ENCODE measurements at places on chromosomes 2 and 18. TPM values are rescaled to one million over a fixed set of nuclear protein-coding genes. Genes with fewer than 3 reads are reported as not detected.

DNA sequence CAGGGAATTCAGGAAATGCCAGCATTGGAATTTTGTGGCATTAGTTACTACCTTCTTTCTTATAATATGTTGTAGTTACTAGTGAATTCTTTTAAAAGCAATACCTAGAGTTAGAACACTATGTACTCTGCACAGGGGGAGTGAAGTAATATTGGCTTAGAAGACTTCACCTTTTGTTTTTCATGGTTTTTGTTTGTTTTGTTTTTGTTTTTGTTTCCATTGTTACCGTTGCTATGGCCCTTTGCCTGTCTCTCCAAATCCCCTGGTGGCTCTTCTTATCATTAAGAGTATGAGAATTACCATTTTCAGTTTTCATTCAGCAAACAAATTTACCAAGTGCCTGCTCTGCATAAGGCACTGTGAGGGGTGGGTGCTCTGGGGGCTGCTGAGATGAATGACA, 160.1 kb downstream of the HAUS1 start:
- peak; percentile 2 for DNase-seq

Gene IL36G
- not detected for polyA plus RNA-seq

DNA sequence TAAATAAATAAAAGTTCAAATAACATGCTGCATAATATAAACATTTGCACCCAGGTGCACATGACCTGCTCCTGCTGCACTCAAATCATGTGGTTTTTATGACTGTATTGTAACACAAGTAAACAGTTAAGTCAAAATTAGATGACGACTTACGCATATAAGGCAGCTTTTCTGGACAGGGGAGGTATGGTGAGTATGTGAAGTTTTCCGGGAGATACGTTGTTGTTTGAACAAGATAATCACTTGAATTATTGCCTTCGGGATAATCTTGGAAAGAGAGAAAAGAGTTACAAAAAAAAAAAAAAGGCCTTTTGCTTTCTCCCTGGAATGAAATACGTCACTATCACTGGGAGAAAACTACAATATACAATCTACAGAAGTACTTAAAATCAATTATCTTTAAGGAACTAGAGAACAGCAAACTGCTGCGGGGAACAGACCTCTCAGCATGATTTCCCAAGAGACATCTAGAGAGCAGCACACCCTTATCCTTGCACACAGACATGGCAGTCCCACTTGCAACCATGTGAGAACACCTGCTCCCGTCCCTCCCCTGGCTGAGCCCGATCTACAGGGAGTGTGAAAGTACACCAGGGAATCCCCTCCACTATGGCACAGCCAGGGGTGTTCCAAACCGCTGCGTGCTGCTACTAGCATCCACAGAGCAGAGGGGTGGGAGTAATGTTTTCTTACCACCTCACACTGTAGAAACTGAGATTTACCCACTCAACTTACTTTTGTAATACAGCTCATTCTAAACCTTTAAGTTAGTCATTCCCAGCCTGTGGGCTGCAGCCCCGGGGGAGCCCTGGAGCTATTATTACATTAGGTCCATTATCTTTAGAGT, 26.3 kb downstream of the B4GALT6 start:
- DNase-seq: no peak

- DNase-seq: no peak
These were observed 105.5 kb downstream of the COPS8 start for GRCh38 chr2:237190966-237191713.

Gene SH3BP4
- polyA plus RNA-seq: 22.6 TPM

DNA sequence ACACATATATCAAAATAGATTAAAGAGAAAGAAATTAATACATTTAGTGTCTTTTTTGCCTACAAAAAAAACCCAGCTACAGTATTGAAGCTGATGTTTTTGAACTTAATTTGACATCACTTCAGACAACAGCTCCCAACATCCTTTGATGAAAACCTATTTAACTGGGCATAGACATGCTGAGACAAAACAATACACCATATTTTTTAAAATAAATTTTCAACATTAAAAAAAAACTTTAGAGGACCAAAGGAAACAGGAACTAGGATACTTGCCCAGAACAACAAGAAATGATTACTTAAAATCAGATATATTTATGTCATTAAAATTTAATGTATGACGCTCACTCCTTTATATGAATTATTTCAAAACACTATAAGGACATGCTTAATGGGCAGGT, 178.1 kb downstream of the MREG start:
- no peak for DNase-seq

DNA sequence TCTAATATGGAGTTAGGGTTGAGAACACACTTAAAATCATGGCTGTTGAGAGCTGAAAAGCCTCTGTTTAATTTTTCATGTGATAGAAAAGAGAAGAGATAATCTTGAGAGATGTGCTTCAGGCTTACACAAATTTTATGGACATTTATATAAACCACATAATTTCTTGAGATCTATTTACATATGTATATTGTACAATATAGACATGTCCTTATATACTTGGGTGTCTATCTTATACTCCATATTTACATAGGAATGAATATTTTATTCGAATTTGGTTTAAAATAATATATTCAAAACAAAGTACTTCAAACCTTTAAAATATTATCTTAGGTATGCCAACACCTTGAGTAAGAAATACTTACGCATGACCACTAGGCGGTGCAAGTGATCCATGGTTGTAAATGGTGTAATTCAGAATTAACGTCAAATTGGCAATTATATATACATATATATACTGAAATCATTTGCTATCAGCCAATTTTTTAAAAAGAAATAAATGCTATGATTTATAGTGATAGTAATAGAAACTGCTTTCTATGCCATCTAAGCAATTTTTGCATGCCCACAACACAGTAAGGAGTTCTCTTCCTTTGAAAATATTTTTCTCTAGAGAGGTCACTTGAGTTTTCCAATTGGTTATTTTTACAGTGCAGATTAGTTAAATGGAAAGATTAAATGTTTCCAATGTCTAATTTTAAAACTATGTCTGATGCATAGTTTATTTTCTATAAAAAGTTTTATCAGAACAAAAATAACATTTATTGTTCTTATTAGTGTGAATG, 37.6 kb upstream of the SPAG16 start:
- no peak for DNase-seq

Gene EFR3B
- 12.5 TPM for polyA plus RNA-seq

DNA sequence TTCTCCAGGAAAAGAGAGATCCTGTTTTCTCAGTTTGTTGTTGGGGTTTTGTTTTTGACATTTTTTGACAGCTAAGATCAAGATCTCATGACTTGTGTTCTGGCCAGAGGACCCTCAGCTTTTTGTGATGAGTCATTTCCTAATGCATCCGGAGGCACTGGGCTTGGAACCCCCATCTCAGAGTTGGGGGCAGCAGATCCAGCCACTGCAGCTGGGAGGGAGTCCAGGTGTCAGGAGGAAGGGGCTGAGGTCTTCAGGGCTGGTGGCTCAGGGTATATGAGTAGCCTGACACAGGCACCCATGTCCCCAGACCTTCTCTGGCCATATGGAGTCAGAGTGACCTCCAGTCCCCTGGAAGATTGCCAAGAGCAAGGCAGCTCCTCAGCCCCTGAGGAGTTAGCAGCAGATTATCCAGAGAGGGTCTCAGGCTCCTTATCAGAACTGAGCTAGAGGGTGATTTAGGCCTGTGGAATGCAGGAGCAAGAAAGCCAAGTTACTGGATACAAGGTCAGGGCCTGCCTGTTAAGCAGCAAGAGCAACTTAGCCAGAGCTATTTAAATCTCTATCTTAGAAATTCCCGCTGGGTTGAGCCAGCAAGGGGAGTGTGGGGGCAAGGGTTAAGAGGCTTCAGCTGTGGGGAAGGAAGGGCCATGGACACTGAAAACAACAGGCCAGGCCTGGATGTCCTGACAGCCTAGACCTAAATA, 62.4 kb downstream of the TANC1 start:
- DNase-seq: peak; percentile 47

Gene C2orf80
- not detected for polyA plus RNA-seq

- DNase-seq: no peak
These were observed 507.8 kb downstream of the EPHA4 start for GRCh38 chr2:221064058-221064854.

DNA sequence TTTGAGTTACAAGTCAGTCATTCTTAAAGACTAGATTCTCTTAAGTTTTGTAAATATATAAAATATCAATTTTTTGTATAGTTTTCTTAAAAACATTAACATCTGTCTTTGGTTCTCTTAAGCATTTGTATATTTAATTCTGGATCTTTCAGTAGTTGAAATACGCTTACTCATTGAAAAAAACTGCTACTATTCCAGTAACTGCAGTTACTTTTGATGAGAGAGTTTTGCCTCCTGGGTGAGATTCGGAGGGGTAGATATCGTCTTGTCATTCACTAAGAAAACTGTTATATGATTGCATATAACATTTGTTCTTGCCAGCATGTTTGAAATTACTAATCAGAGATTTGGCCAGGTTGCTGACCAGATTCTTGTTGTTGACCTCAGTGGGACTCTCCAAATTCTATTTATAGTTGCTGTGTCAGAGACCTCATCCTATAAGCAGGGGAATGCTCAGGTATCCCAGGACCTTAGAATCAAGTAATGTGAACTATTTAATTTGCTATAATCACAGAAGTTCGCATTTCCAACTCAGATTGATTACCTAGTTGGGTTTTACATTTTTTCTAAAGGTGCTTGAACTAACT, 7.9 kb downstream of the AGPS start:
- no peak for DNase-seq

Gene HTR2B
- 0.22 TPM for polyA plus RNA-seq

Gene SAG
- polyA plus RNA-seq: not detected

DNA sequence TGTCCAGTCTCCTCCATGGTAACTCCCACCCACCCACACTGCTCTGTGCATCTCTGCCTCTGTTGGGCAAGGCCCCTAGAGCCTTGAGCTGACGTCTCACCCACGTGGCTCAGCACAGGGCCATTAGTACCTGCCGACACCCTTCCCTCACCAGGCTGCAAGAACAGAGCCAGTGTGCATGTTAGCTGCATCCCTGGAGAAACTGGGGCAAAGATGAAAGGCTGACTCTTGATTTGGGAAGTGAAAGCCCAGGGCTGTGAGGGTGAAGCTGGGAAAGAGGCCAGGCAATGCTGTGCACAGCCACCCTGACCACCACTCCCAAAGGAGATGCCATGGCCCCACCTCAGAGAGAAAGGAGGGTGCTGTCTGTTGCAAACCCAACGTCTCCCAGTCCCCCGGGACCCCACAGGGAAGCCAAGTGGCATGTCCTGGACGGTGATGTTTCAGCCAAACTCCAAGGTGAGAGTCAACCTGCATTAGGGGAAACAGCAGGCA, 20.0 kb upstream of the HPCAL1 start:
- no peak for DNase-seq

DNA sequence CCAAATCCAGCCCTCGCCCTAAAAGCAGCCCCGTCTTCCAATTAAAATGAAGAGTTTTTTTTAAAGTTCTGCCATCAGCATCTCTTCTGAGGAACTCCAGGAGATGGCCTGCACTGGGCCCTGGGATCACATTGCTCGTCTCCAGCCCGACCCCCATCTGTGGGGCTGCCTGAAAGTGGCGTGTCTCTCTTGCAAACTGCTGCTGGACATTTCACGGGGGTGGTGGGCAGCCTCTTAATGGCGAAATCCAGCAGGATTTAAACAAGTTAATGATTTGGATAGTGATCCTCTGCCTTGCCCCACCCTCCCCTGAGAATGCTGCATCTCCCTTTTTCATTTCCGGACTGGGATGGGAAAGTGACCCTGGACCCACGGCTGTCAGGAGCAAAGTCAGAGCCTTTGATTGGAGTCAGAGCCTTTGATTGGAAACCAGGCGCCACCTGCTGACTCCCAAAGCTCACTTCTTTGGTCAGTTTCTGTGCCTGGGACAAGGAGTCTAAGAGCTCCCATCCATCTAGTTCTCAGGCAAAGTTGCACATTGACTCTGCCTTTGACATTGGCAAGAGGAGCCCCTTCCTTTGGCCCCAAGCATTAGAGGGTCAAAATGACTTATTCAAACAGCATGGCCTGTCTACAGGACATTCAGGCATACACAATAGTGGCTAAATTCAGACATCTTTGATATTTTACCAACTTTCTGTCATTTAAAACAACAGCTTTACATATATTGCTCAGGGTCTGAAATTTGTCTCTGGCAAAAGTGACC, 155.2 kb downstream of the SH3BP4 start:
- peak; percentile 82 for DNase-seq

GRCh38 chr2:165274698-165275097, 35.5 kb downstream of the SCN2A start:
- DNase-seq: no peak

- no peak for DNase-seq
These were observed 74.3 kb downstream of the GTF3C3 start for GRCh38 chr2:196725218-196725617.

Gene PPIG
- polyA plus RNA-seq: 57.9 TPM

GRCh38 chr2:31235504-31235902, 1.6 kb downstream of the EHD3 start:
- DNase-seq: peak; percentile 29

DNA sequence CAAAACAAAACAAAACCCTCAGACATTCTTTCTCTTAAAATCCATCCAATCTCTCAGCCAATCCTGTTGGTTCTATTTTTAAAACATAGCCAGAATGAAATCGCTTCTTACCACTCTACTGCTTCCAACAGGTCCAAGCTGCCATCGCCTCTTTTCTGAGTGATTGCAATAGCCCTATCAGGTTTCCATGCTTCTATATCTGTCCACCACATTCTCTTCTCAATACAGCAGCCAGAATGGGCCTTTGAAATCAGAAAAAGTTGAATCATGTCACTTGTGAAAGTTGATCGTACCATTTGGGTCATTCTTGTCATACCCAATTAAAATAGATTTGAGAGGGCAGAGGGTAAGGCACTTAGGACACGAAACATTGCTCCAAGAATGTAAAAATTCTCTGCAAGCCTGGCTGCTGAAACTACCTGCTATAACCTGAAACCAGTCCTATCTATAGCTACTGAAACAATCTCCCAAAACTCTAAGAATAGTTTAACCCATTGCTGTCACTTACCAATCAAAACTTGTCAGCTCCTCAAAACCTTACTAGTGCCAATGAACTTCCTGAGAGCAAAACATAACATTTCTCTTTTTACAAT, 3.3 kb upstream of the MTLN start:
- DNase-seq: no peak

- DNase-seq: no peak
These were observed 62.4 kb upstream of the MMADHC start for GRCh38 chr2:149650006-149650405.
